ENCODE measurements at places on chromosomes 4 and X. TPM values are rescaled to one million over a fixed set of nuclear protein-coding genes. Genes with fewer than 3 reads are reported as not detected.

Gene KCNE5
- 0.70 TPM for total RNA-seq

Gene PPP1R2C
- total RNA-seq: not detected

Gene CFAP47
- not detected for total RNA-seq

Gene SPIN2A
- 2.5 TPM for total RNA-seq

Data from osteocyte (in vitro differentiated cells).